ENCODE measurements at places on chromosomes 5 and 9.

GRCh38 chr5:112534611-112535255, 115.7 kb upstream of the EPB41L4A start:
- DNase-seq: no peak

DNA sequence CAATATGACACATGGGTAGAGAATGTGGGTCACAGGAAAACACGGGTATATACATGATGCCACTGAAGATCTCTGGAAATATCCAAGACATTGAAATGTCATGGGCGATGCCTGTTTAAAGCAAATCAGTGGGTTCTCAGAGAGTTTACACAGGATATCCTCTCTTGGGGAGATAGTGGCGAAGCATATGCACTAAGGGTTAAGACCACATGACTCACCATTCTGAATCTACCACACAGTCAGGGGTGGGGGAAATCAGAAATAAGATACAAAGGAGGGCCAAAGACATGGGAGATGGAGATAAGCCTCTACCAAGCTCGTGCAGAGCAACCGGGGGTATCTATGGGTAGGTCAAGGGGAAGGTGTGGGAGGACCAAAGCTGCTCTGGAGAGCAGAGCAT, 58.8 kb downstream of the SH3PXD2B start:
- DNase-seq: no peak

DNA sequence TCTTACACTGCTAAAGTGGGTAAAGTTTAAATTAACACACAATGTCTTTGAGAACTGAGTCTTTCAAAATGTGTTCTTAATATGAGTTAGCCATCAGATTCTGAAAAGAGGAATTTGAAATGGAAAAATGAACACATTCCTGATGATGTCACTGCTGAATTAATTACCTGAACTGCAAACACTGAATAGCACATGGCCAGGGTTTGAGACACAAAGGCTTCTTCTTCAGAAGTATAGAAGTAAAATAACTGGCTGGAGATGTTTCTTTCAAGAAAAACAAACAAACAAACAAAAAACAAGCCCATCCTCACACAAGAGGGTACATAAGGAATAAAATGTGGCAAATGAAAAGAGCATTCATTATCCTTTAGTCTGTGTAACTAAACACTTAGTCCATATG, 7.1 kb downstream of the GLIS3 start:
- no peak for DNase-seq

- no peak for DNase-seq
Measured at GRCh38 chr5:106974272-106974671, 696.5 kb downstream of the EFNA5 start.

DNA sequence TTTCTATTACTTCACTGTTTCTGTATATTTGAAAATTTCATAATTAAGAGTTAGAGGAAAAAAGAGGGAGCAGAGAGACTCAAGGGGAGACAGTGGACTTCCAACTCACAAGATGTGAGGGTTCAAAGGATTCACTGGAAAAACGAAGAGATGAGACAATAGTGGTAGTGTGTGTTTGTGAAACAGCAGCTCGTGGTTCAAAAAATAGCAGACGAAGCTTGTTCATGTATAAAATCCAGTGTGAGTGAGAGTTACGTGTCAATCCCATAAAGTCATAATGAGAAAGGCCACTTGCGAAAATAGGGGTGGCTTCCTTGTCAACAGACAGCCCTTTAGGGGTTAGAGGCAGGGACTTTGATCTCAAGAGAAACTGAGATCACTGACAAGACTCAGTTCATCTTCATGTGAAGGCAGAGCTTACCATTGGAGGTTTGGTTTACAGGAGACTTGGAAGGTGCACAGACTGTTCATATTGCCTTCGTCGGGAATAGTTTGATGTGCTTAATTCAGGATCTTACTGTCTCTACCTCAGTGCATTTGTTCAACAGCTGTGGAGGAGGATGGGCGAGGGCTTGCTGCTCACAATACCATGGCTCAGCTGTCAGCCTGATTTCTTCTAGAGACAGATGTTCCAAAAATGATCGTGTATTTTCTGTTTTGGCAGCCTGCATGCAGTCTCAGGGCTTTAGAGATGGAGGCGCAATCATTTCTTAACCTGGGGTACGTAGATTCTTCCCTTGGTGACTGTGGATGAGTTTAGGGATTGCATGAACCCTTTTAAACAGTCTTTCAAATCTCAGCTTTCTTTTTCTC, 105.7 kb upstream of the KLF9 start:
- DNase-seq: no peak

GRCh38 chr5:110840347-110840960, 101.6 kb downstream of the SLC25A46 start:
- DNase-seq: no peak

DNA sequence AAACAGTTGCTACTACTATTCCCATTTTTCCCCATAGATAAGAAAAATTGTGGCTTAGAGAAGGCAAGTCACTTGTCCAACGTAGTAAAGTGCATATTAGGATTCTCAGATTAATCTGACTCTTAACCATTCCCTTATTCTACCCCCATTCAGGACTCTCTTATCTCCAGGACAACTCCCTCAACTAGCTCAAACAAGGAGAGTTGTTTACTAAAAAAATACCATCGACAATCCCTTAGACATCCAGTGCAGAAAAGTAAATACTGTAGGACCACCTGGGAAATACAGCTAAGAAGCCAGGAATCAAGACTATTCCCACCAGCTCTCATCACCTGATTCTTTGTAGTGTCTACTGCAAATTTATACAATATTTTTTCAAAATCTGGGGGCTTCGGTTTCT, 9.4 kb upstream of the GRAMD2B start:
- DNase-seq: no peak

GRCh38 chr5:50547303-50547702, 106.2 kb upstream of the EMB start:
- DNase-seq: no peak

- DNase-seq: no peak
Measured at GRCh38 chr5:126917918-126918614, 112.3 kb downstream of the MARCHF3 start.

- no peak for DNase-seq
Measured at GRCh38 chr5:72692231-72692637, 124.2 kb upstream of the TNPO1 start.

DNA sequence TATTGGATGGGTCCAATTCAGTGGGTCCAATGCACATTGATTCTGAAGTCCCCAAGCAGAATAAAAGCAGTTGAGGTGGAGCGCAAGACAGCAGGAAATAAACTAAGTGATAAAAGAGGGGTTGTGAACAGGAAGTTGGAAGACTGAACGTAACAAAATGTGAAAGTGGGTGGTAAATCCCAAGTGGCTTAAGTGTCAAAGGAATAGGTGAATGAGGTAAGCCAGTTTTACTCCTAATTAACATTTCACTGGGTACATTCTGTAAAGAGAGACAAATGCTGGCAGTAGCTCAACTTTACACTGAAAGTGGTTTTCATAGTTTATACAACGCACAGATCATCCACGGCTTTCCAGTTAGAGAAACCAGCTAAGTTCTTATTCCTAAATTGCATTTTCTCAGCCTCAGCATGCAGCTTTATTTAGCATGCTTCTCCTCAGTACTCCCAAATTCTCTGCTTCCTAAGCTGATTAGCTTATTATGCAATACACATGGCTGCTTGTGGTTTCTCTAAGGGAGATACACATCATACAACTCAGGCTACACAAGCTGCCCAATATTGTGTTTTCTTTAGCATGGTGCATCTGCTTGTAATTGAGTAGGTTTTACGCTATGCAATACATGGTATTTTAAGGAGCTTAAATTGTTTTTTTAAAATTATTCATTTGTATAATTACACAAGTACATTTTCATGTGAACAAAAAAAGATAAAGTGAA, 34.2 kb upstream of the HSD17B4 start:
- no peak for DNase-seq

DNA sequence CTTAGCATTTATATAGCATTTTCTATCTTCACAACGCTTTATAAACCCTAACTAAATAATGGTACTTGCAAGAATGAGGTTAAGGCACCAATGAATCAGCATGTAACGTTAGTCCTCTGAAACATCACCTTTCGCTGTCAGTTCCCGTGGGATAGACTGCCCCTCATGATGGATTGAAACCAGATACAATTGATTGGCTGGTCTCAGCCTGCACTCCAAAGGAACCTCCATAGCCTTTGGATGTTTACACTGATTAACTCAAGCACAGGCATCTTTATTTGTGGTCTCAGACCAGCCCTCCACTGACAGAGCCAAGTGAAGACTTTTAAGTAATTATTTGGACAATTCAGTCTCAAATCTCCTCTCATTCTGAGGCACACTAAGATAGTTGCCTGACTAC, 1339.4 kb upstream of the WWC1 start:
- DNase-seq: no peak

GRCh38 chr5:89265511-89266179, 382.7 kb upstream of the MEF2C start:
- no peak for DNase-seq

GRCh38 chr9:134403682-134404301, 77.5 kb downstream of the RXRA start:
- no peak for DNase-seq

DNA sequence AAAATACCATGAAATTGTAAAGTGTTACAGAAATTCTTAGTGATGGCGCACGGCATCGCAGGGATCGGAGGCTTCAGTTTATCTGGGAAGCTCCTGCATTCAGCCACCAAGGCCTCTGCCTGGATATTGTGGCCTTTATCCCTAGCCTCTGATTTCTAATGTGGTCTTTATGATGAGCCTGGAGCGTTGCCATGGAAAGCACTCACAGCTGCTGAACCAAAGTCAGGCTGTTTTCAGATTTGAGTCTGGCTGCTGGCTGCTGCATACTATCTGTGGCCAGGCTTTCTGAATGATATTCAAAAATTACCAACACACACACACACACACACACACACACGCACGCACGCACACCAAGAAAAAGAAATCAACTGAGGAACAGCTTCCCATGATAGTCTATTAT, 101.1 kb upstream of the ZNF366 start:
- no peak for DNase-seq

DNA sequence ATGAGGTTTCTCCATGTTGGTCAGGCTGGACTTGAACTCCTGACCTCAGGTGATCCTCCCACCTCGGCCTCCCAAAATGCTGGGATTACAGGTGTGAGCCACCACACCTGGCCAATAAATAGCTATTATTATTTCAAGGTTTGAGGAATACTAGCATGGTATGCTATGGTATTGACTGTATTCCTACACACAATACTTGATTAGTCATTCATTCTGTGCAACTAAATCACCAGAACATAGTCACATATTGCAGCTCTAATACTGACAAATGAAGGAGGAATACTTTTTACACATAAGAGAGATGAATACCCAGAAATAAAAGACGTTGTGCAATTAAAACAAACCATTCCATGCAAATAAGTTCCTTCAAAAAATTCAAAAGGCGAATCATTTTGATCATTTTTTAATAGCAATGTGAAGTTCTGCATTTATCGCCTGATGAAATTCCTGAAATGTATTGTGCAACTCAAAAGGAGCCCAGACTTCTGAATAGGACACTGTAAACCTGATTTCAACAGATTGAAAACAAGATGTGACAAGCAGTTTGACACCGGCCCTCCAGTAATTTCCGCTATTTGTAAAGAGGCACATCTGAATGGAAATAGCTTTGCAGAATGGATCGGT, 687.4 kb upstream of the SEMA6A start:
- DNase-seq: no peak

DNA sequence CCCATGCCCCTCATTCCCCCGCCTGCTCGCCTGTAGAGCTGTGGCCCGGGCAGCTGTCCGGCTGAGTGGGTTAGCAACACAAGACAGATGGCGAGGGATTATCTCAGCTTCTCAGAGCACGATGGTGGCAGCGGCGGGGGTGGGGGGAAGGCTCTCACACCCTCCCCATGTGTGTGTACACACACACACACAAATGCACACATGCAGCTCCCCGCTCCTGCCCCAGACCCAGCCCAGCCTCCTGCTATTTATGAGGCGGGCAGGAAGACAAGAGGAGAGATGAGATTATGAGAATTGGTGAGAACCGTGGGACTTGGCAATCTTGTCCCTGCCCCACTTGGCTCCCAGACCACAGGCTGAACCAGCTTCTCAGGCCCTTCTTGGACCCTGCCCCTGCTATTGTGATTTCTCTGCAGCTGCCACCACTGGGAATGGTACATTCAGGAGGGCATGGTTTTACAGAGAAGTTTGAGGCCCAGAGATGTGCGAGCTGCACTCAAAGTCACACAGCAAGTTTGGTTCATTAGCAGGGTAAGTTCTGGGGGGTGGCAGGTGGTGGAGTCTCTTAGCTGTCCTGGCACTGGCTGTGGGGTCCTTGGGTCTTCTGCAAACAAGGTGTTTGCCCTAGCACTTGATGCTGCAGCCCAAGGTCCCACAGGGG, 51.0 kb upstream of the PSD2 start:
- no peak for DNase-seq

DNA sequence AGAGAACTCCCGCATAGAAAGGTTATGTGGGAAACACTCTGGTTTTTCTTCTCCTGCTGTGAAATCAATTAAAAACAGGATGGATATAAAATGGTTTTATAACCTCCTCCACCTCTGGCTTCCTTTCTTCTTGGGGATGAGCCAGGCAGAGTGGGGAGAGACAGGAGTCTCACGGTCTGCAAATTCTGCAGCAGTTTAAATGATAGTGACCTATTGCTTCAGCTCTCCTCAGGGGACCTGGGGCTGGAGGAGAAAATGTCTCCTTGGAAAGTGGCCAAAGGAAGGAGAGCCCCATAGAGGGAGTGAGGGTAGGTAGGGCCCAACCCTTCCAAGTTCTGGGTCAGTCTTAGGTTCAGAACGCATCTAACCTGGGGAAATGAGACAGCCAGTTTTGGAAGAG, 118.8 kb downstream of the MTX3 start:
- DNase-seq: no peak

DNA sequence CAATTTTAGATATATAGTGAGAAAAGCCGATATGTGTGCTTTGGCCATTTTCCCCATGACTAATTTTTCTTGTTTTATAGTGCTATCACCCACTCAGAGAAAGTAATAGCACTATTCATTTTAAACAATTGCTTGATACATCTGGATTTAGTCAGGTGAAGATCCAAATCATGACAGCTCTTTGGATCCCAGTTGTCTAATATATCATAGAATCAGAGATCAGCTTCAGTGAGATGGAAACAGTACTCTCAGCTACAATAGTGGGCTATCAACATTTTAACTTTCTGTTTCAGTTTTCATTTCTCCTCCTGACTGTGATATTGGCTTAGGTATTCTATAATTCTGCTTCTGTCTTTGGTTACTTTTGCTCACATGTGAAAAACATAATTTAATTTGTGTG, 38.7 kb downstream of the VCAN start:
- DNase-seq: no peak

DNA sequence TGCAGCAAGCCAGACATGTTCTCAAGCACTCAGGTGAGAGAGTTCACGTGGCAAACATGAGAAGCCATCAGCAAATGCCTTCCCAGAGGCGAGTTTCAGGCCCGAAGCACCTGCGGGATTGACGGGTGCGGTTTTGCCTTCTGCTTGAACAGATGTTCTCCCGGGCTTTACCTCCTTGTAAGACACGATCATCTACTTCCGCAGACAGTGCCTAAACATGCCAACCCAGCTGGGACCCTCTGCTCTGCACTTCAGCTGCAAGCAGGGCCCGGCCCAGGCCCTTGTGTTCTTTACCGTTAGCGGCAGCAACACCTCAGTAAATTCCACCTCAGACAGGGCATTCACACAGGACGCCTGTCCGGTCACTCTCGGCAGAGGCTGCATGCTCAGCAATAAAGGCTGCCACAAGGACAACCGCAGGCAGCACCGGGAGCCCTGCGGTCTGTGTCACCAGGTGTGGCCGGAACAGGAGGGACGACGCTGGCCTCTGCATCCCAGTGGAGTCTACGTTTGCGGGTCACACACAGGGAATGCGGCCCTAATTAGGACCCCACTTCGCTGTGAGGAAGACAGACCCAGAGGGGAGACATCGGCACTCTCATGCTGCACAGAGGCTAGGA, 139.6 kb downstream of the ROR2 start:
- no peak for DNase-seq
